ENCODE measurements at places on chromosomes 12 and 14. TPM values are rescaled to one million over a fixed set of nuclear protein-coding genes. Genes with fewer than 3 reads are reported as not detected.

GRCh38 chr14:85921241-85921640 is 391.3 kb downstream of the FLRT2 start:
- DNase-seq: no peak

- no peak for DNase-seq
Measured at GRCh38 chr12:96846293-96846692, 60.8 kb upstream of the NEDD1 start.

DNA sequence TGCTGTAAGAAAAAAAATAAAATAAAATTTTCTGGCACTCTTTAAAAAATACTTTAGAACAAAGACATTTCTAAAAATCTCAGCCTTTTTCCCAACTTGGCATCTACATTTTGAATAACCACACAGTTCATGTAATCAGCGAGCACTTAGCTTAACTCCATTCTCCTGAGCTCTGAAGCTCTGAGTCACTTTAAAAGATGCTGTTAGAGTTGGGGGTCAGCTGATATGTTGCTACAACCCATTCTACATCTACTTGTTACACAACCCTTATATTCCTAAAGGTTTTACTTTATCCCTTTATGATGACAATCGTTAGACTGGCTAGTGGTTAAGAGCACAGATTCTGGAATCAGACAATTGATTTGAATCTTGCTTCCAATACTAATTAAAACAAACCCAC is 48.3 kb downstream of the SLC41A2 start:
- DNase-seq: no peak

The ASIC1 gene
- 8.0 TPM for polyA plus RNA-seq

- DNase-seq: no peak
Measured at GRCh38 chr14:67820428-67820971, 921 bp downstream of the RAD51B start.

The CLSTN3 gene
- polyA plus RNA-seq: 65.7 TPM

DNA sequence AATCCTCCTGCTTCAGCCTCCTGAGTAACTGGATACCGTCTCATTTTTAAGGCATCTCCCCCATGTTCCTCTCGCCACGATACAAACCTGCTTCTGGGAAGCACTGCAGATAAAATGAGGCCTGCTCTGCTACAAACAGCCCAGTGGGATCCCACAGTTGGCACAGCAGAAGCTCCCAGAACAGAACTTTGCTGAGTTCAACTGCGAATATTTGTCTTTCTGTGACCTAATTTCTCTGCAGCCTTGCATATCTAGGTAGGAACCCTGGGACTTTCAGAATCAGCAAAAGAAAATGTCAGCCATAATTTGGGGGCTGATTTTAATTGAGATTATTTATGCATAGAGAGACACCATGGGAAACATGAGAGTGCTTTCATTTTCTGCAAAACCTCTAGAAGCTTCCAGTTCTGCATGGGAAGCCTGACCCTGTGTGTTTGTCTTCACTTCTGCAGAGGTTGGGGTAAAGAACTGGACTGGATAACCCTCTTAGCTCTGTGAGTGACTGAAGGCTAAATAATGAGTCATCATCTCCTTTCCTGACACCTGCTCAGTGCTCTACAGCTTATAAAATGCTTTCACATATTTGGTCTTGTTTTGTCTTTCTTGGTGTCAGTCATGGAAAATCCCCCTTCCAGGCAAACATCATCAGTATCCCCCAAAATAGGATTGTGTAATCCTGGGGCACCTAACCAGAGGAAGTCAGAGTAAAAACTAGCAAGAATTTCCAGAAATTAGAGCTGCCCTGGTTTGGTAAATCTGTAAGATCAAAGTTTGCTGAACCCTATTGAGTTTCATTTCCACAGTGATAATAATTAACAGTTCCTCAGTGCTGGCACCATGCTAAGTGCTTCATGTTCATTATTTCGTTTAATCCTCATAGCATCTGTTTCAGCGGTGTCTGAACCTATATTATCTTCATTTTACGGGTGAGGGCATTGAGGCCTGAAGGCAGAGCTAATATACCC is 185.8 kb downstream of the SLC15A4 start:
- DNase-seq: no peak

DNA sequence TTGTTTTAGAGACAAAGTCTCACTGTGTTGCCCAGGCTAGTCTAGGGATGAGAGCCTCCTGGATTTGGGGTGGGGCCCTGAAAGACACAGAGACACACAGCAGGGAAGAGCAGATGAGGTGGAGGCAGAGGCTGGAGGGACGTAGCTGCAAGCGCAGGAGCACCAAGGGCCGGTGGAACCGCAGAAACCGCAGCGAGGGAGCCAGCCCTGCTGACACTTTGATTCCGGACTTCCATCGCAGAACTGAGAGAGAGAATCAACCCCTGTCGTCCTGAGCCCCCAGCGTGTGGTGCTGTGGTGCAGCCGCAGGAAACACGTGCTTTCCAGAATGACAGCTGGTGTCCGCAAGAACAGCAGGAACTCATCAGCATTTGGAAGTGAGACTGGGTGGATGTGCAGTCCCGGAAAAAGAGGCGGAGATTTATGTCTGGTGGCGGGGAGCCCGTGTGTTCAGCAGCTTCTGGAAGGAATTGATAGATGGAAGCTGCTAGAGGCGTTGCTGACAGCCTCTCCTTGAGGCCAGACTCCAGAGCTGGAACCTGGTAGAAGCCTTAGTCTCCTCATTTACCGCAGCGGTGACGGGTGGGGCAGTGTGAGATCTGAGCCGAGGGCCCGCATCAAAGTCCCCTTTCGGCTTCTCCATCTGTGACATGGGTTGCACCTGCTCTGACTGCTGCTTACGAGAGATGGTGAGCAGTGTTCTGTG is 21.9 kb upstream of the KLC1 start:
- peak; percentile 81 for DNase-seq

GRCh38 chr12:108694812-108695278 is 36.5 kb downstream of the CORO1C start:
- no peak for DNase-seq

The TAS2R50 gene
- 0.20 TPM for polyA plus RNA-seq

DNA sequence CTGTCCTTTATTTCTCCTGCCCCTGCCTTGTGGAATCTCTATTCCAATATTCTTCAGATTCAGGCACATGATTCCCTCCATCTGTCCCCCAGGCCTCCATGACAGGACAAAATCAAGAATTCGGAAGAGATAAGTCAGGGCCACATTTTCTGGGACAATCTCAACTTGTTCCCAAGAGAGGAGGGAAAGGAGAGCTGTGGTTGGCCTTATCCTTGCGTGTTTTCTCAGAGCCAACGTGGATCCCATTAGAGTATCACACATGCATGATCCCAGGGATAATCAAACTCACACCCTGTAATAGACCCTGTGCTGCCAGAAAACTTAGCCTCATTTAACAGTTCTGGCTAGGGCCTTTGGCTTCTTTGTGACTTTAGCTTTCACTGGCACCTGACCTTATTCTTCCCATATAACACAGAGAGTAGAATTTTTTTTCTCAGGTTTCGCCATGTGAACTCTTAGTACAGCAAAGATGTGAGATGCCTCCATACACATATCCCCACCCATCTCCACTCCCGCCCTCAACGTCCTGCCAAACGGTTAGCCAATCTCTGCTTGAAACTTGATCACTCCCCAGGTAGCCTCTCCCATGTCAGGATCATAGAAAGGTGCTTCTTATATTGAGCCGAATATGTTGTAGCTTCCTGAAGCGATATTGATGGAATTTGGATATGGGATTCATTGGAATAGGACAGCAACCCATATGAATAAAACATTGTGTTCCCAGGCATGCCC is 6.7 kb upstream of the KRT1 start:
- DNase-seq: no peak

The MYO1H gene
- polyA plus RNA-seq: 0.31 TPM

DNA sequence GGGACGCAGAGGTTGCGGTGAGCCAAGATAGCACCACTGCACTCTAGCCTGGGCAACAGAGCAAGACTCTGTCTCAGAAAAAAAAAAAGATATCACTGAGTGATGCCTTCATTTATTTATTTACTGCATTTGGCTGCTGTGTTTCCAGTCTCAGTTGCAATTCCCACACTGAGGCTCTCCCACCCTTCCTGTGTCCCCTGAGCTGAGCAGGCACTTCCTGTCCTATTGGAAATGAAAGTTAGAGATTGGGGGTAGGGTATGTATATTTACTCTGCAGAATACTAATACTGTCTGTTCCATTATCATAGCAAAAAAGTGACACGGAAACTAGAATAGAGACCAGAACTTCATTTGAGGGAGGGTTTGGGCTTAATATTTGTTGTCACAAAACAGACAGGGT is 1.6 kb upstream of the RBMS2 start:
- DNase-seq: no peak

GRCh38 chr14:24378981-24379906 is 11.3 kb downstream of the NFATC4 start:
- DNase-seq: no peak

The NKX2-1 gene
- polyA plus RNA-seq: 118 TPM

The SERPINA5 gene
- 0.29 TPM for polyA plus RNA-seq

DNA sequence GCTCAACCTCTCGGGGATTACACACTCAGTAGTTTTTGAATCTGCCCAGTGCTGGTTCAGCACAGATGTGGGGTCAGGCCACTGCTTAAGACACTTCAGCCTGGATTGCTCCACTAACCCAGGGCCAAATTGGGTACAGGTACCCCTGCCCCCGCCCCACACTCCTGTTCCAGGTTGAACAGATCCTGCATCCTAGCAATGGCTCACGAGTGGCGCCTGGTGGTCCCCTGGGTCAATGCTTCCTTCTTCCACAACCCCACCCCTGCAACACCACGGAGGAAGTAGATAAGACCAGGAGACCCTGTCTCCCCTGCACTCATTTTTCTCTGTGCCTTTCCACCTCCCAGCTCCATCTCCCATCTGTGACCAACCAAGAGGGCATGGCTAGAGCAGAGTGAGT is 108.4 kb downstream of the ESRRB start:
- DNase-seq: no peak

The ACOT6 gene
- polyA plus RNA-seq: not detected

The AQP6 gene
- 0.31 TPM for polyA plus RNA-seq

- DNase-seq: no peak
Measured at GRCh38 chr14:28931999-28932398, 165.4 kb downstream of the FOXG1 start.

GRCh38 chr12:16228067-16228466 is 49.4 kb downstream of the SLC15A5 start:
- no peak for DNase-seq

The RAP1B gene
- polyA plus RNA-seq: 188 TPM

GRCh38 chr14:20400965-20401593 is 12.2 kb downstream of the TEP1 start:
- no peak for DNase-seq

The EXD2 gene
- polyA plus RNA-seq: 29.1 TPM

- DNase-seq: no peak
Measured at GRCh38 chr12:41507286-41507685, 319.2 kb downstream of the PDZRN4 start.

The PIWIL1 gene
- polyA plus RNA-seq: 0.04 TPM

DNA sequence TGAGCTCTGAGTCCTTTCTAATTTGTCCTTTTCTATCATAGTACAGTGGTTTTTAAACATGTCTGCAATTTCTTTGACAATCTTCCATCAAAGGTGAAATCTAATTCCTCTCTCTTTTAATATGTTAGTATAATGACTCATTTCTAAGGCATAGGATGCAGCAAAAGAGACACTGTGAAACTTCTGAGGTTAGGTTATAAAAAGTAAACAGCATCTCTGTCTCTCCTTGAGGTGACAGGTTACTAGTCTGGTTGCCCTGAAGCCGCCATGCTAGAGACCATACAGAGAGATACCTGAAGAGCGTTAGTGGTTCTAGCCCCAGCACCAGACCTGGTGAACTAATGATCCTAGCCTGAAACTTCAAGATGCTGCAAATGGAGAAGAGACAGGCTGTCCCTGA is 114.3 kb downstream of the PPM1A start:
- no peak for DNase-seq

The KRT83 gene
- not detected for polyA plus RNA-seq

DNA sequence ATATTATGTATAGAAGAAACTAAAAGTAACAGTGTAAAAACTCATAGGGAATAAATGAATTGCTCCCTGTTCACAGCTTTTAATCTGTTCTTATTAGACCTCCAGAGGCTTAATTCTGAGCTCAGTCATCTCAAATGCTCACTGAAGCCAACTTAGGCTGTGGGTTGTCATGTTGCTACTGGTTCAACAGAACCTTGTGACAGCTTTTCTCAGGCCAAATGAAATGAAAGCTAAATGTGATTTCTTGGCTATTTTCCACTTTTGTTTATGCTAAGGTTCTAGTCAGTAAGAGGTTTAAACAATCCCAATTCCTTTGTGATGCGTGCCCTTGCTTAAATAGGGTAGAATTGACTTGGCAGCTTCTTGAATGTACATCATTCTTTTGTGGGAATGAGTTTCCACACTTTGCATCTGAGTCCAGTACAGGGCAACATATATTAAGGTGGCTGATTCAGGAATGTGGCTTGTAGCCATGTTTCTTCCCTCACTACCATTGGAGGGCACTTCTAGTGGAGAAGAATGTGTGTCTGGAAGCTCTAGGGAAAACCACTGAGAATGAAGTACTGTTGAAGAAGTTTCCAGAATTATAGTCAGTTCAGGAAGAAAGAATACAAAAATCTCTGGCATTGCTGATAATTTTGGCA is 156.4 kb downstream of the NEDD1 start:
- DNase-seq: no peak

GRCh38 chr14:61973981-61974380 is 211.8 kb downstream of the SNAPC1 start:
- no peak for DNase-seq

The CSRNP2 gene
- 34.0 TPM for polyA plus RNA-seq

The GALC gene
- polyA plus RNA-seq: 35.3 TPM
